ENCODE measurements at places on chromosomes 3 and 15.
A peak's percentile ranks its signal among the peaks of the same experiment; 100 is the strongest.

DNA sequence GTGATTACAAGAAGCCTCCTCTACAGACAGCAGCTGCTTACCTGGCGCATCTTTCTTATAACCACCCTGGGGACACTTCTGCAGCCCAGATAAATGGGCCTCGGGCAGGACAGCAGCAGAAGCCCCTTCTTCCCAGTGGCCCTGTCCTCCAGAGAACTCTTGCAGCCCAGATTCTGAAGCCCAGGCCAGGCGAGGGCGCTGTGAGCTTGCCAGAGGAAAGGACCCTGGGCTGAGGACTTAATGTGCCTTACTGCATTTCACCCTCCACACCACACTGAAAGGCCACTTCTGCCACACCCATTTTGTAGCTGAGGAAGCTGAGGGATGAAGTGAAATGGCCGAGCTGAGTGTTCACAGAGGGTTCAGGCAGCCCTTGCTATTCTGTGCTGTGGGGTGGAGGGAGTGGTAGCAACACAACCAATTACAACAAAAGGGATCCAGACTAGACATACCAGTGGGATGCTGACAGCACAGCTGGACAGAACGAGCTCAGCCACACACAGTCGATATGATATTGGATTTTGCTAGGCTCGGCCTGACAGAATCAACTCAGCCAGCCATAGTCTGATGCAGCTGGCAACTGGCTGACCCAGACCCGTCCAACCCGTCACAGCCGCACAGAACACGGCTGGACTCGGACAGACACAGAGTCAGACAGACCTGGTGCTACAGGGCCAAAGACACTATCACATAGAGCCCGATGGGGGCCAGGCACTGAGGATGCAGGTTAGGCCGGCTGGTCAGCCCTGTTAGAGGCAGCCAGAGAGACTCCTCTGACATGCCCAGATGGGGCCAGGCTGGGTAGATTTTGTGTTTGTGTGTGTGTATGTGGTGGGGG, 7.3 kb downstream of the ACOX2 start:
- no peak for DNase-seq

GRCh38 chr3:183513046-183513706, 42.3 kb downstream of the KLHL6 start:
- no peak for DNase-seq

- DNase-seq: peak; percentile 34
Observed at GRCh38 chr15:36880224-36880912, 220.0 kb downstream of the MEIS2 start.

- DNase-seq: no peak
Observed at GRCh38 chr15:59177317-59177660, 29.4 kb upstream of the LDHAL6B start.

DNA sequence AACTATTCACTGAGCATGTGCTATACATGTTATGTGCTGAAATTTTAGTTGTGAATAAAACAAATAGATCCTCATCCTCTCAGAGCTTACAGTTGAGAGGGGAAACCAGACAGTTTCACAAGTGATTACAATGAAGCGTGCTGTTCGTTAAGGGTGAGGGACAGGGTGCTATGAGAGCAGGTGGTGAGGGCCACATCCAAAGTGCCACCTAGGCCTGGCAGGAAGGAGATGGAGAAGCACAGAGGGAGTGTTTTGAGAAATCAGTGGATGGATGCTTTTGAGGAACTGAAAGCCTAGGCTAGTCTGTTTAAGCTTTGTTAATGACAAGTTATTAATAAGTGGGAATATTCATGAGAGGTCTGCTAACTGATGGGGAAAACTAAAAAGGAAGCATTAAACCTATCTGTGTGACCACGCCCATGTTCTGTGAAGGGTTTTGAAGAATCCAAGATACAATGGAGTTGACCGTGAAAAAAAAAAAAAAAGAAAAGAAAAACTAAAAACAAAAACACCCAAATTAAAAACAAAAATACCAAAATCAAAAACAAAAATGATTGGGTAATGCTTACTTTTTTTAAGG, 7.3 kb downstream of the MCTP2 start:
- DNase-seq: no peak

- no peak for DNase-seq
Observed at GRCh38 chr3:151675858-151676615, 57.7 kb upstream of the AADACL2 start.

DNA sequence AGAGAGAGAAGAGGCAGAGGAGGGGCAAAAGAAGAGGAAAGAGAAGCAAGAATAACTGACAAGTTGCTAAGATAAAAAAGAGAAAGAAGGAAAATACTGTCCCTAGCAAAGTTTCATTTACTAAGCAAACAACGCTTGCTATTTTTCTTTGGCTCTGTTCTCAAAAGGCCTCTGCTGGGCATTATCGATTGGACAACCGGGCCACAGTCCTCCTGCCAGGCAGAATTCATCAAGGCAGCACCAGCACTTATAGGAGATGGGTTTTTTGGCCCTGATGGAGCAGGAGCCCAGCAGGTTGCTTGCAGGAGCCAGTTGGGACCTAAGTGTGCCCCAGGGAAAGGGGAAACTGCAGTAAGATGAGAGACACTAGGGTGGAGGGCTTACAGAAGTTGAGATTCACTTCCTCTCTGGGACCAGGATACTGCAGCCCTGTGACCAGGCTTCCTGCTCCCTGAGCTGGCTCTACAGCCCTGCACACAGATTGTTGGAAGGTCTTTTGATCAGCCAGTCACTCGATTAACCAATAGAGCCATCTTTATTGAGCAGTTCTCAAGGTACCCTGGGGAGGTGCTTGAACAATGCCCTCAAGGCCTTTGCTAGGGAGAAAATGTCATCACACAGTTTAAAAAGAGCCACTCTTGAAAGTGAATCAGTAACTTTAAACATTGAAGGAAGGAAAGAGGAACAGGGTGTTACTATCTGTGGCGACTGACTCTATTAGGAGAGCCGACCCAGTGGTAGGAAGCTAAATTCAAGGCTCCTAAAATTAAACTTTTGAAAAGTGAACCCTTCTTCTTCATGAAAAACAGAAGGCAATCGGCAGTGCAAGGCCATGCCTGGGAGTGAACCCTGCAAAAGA, 28.8 kb upstream of the GLCE start:
- DNase-seq: no peak

DNA sequence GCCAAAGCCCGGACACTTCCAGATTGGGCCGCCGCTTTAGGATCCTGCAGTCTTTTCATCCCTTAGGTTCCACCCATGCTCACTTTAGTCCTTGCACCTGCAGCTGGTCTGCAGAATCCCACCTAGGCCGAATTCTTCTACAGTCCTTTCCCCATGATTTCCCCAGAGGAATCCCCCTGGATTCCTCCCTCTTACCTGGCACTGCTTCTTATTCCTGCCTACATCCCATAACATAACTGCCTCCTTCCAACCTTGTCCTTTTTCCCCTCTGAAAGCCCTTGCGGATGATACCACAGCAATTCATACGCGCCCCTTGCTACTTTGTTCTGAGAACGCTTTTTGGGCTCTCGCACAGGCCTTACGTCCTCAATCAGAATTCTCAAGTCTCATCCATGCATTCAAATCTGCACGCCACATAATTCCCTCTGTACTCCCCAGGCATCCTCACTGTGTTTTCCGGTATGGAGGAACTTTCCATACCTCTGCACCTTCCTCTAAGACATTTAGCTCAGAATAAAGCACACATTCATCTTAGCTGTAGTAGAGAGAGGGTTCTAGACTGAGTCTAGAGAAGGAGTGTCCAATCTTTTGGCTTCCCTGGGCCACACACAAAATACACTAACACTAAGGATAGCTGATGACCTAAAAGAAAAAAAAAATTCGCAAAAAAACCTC, 619 bp downstream of the EIF2AK4 start:
- DNase-seq: peak; percentile 38

GRCh38 chr3:127693336-127693843, 20.6 kb downstream of the ABTB1 start:
- DNase-seq: no peak

GRCh38 chr15:67550522-67550921, 8.0 kb downstream of the MAP2K5 start:
- no peak for DNase-seq

GRCh38 chr3:13715167-13715954, 164.5 kb downstream of the WNT7A start:
- no peak for DNase-seq

DNA sequence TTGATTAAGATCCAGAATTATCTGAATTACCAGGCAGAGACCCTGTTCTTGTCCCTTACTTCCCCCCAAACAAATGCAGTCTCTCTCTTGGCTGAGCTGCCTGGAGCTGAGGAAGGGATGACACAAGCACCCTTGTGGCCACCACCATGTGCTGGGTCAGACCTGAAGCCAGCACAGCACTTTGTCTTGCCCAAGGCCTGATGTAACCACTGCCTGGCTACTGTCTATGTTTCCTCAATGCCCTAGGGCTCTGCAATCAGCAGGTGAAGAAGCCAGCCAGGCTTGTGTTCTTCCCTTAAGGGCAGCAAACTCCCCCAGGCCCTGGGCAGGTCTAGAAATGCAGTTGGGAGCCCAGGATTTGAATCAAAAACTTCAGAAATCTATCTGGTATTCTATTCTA, 15.8 kb upstream of the CASR start:
- DNase-seq: no peak

DNA sequence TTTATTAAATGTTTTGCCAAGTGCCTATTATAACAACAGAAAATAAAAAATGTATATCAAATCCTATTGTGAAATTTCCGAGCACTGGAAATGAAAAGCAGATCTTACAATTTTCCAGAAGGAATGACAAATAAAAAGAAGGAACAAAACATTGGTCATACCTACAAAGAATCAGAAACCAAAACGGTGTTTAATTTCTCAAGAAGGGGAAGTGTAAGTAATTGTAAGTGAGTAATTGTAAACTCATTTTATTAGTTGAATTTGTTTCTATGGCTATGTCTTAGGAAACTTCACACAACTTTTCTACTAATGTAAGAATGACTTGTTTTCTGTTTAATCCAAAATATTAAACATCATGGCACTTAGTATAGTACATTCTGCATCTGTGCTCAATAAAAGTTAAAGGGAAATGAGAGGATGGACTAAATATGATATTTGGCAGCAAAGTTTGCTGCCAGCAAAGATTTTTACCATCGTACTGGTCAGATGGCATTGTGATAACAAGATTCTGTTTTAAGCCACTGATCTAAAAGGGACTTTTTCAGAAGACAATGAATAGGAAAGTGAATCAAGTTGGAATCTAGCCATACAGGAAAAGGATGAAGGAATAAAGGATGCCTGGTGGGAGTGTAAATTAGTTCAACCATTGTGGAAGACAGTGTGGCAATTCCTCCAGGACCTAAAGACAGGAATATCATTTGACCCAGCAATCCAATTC, 232.4 kb downstream of the NFKBIZ start:
- DNase-seq: no peak

GRCh38 chr3:57756528-57757401, 656 bp downstream of the SLMAP start:
- peak; percentile 51 for DNase-seq

DNA sequence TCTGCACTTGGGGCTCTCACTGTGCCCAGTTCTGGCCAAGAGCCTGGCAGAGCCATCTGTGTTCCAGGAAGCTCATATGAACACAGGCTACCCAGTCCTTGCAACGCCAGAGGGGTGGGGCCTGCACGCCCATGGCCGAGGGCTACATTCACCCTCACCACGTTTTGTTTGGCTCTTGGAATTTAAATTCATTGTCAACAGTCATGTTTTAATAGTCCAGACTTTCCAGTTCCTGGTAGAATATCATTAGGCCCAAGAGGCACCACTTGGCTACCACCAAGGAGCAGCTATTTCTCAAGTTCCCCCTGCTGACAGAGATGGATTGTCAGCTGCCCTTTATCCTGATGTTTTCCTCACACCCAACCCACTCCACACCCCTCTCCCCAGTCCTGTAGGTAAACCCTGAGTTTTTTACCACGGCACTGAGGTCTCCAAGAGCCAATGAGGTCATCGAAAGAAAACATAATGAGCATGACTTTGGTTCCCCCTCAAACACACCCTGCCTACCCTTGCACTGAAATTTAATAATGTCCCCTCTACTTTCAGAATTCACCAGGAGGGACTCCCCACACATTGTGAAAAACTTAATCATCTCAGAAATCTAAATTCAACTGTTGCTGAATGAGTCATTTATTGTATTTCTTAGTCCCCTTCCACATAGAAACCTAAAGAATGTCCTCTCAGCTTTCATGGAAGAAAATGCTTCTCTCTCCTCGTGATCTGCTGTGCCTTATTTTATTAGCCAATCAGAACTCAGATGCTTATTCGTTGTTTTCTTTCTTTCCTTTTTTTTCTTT, 125.1 kb downstream of the SHQ1 start:
- no peak for DNase-seq

DNA sequence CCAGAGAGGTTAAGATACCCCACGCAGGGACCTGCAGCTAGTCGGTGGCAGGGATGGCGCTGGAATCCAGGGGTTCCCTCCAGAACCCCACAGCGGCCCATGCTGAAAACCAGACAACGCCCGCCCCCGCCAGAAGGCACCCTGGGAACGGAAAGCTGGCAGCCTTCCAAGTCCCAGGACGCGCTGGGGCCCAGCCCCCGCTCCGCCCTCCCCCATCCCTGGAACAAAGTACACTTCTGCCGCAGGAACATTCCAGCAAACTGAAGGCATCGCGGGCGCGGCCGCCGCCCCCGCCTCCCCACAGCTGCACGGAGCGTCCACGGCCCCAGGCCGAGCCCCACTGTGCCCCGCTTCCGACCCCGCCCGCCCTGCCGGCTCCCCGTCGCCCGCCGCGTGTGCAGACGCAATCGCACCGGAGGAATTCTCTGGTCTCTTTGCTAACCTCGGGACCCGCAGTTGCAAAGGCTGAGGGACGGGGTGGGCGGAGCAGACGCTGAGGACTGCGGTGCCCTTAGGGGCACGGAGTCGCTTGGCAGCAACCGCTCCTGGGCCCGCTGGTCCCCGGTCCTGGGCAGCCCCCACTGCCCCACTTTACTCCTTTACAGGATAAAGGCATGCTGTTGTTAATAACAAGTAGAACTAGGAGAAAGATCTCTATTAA, 44.8 kb upstream of the RNU6-1 start:
- peak; percentile 90 for DNase-seq

- DNase-seq: no peak
Observed at GRCh38 chr3:64031540-64032508, 8.5 kb upstream of the PSMD6 start.

DNA sequence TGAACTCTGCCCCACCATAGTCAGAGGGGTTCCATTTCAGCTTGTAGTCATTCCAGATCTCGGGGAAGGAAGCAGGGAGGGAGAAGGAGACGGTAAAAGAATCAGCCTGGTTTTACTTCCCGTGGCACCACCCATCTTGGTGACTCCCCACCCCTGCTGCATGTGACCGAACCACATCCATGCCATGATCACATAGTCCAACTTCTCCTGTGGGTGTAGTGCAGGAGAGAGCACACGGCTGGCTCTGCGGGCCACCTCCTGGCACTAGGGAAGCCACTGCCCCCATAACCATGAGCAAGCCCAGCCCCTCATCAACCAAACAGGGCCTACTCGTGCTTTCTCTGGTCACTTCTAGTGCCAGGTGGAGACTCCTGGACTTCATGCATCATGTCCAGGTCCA, 3.7 kb downstream of the CHRNA3 start:
- no peak for DNase-seq

DNA sequence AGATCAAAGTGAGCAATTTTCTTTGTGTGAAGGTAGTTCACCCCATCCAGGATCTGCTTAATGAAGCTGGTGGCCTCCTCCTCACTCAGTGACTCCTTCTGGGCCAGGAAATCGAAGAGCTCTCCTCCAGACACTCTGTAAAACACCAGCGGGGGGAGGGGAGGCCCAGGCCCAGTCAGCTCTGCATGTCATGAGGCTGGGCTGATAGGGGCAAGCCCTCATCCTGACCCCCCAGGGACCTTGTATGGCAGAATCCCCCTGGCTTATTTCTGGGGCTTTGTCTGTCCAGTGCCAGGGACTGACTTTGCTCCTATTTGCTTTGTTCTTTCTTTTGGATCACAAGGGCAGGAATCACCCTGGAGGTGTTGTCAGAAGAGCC, 74.9 kb downstream of the DAPK2 start:
- DNase-seq: no peak

- no peak for DNase-seq
Observed at GRCh38 chr3:46656778-46657556, 36.5 kb downstream of the ALS2CL start.

All from tongue (tissue), 3 donors.